ENCODE measurements at places on chromosomes 7 and 10.

DNA sequence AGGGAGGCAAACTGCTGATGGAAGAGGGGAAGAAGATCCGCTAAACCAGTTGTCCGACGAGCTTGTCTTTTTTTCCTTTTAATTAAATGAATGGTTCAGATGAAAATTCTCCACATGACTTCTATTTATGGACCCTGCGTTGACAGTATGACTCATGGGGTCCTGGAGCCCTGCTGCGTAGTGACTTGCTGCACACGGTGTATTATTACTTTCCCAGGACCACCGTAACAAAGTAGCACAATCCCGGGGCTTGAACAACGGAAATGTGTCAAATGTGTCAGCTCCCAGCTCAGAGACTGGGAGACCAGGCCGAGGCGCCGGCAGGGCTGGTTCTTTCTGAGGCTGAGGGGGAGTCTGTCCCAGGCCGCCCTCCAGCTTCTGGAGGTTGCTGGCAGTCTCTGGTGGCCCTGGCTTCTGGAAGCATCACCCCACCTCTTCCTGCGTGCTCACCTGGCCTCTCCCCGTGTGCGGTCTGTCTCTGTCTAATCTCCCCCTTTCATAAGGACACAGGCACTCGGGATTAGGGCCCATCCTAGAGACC lies 33.8 kb upstream of the MNX1 start:
- no peak for DNase-seq

DNA sequence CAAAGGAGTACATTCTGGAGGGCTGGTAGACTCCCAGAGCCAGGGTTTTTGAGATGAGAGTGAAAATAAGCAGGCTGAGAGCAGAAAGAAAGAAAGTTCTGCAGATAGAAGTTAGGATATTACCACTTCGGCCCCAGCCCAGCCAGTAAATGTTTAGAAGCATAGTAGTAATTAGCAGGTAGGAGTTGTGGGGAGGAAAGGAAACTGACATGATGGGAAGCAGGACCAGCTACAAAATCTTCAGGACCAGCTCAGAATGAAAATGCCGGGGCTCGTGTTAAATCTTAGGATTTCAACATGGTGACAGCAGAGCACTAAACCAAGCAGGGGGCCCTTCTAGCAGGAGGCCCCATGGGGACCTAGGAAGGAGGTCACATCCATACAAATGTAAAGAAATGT lies 28.7 kb downstream of the PRSS2 start:
- no peak for DNase-seq

DNA sequence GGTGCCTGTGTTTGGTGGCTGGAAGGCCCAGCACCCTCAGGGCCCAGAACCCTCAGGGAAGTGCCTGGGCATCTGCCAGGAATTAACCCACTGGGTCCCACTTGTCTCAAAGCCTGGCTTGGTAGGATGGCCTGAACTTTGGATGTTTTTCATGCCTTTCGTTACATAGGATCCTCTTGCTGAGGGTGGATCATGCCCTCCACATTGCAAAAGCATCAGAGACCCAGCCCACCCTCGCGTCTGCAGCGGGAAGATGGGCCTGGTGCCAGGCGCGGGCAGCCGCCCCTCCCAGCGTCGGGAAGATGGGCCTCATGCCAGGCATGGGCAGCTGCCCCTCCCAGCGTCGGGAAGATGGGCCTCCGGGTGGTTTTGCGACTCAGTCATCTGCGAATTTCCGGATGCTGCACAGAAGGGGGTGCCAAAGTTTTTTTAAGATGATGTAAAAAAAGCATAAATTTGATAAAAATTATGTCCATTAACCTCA lies 51.9 kb upstream of the PRKAR1B start:
- DNase-seq, result no peak

- no peak for DNase-seq
Observed at GRCh38 chr7:22120391-22121053, 174.8 kb upstream of the CDCA7L start.

GRCh38 chr7:24652251-24652939 lies 79.1 kb downstream of the PALS2 start:
- DNase-seq, result no peak

DNA sequence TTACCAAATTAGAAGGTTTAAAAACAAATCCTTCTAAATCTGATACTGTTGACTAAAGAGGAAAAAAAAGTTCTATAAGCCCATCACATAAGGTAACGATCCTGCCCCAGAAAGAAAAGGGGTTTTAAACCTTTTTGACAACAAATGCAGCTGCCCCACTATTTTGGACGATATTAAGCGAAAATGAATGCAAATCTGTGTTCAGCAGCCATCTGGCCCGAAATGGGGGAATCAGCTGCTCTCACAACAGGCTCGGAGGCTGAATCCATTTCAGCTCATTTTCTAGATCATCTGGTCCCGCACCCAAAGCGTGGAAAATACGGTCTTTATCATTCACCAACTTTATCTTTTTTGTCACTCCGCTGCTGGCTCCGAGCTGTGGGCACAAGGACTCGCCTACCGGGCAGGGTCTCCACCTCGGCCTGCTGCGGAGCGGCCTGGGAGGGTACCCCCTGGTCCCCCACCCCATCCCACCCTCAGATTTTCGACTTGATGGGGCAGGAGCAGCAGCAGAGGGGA lies 2.4 kb upstream of the EBF3 start:
- DNase-seq, result no peak

DNA sequence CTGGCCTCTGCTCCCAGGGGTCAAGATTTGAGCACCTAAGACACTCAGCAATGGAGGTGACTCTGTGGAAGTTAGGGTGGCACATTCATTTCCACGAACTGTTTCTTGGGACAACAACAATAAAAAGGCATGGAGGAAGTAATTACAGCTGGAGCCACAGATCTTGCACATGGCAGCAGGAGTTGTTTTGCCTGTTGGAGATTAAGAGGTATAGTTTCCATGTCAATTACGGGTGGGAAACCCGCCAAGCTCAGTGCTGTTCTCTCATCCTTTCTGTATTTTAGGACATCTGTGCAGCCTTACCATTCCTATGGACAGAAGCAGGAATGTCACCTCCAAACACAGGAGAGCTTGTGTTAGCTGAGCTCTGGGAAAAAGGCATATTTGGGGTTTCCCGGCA lies 201.2 kb downstream of the SNX10 start:
- DNase-seq, result no peak

GRCh38 chr7:4775848-4776623 lies 613 bp downstream of the AP5Z1 start:
- DNase-seq, result no peak

All from NT2/D1 (cell line).